CD4-positive, alpha-beta T cell treated with Interleukin-15 for 1 hour (primary cell): ENCODE measurements at places on chromosomes 16 and 17.
A peak's percentile ranks its signal among the peaks of the same experiment; 100 is the strongest.

GRCh38 chr17:73343168-73343634 lies 31.4 kb upstream of the CDC42EP4 start:
- DNase-seq = no peak

DNA sequence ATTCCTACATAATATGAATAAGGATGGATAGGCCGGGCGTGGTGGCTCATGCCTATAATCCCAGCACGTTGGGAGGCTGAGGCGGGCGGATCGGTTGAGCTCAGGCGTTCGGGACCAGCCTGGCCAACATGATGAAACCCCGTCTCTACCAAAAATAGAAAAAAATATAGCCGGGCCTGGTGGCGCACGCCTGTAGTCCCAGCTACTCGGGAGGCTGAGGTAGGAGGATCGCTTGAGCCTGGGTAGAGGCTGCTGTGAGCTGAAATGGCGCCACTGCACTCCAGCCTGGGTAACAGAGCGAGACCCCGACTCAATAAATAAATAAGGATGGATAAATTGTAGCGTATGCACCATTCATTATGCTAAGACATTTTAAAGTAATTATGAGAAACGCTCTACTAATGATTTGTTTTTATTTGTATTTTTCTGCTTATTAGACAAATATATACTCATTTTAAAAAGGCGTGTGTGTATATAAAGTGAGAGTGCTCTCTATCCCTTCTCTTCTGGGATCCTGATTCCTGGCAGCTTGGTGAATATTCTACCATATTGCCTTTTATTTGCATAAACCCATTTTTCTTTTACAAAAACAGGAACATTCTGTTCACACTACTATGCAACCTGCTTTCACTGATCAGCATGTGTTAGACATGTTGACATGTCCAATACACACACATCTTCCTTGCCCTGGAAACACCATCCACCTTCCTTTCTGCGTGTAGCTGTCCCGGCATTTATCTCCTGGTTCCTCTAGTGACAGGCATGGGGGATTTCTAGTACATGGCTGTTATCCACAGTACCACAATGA lies 26.4 kb downstream of the DDX19A start:
- no peak for DNase-seq

- DNase-seq = peak; percentile 52
Measured at GRCh38 chr17:17783116-17783824, 53.5 kb downstream of the SREBF1 start.

- peak; percentile 81 for DNase-seq
Measured at GRCh38 chr16:88785106-88785924, at the start of gene PIEZO1. TSS of gene PIEZO1 (minus strand) at chr16:88785220. CDS start at chr16:88784964, 256 bp downstream.

- no peak for DNase-seq
Measured at GRCh38 chr16:55487048-55487803, 8.2 kb downstream of the MMP2 start.

DNA sequence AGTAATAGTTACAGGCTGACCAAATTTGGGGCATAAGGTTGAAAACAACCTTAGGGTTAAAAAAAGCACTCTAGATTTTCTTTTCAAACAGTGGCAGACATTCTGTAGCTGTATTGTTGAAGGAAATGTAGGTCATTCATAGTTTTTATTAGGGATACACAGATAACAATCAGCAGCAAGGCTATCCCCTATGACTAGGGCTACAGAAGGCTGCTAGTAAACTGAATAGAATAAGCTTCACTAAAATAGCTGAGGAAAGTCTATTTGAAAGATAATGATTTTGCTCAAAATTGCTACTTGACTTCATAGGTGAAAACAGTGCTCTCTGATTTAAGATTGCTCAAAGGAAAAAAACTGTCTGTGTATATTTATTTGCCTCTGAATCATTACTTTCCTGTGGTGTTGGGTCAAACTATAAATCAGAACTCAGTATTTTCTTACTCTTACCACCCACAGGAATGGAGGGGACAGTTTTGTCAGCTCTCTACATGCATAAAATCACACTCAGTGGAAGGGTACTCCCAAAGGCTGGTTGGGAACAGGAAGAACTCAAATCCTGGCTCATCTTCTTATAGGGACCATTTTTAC lies 24.8 kb downstream of the RPGRIP1L start:
- no peak for DNase-seq

DNA sequence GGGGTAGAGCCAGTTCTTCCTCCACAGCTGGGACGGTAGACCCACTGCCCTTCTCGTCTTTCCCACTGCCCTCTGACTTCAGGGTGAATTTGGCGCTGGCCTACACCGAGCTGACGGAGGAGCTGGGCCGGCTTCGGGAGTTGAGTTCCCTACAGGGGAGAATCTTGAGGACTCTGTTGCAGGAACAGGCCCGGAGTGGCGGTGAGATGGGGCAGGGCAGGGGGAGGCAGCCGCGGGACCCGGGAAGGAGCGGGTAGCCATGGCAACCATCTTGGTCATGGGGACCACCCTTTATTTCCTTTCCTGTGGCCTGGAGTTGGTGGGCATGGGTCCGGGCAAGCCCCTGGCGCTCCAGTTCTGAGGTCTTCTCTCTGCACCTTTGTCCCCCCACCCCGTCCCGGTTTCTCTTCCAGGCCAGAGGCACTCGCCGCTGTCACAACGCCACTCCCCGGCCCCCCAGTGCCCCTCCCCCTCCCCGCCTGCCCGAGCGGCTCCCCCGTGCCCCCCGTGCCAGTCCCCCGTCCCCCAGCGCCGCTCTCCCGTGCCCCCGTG lies 14.4 kb downstream of the TBKBP1 start:
- no peak for DNase-seq

DNA sequence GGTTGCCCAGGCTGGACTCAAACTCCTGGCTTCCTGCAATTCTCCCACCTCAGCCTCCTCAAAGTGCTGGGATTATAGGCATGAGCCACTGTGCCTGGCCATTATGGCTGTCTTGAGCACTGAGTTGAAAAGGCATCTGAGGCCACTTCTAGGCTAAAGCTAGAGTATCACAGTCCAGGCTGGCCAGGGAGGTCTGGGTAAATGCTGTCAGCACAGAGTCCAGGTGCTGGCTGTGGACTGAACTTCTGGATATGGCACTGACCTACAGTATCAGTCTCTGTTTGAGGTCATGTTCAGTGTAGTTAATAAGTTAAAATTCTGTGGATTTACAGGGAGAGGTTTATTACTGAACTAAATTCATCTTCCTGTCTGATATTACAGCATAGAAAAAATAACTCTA lies 222.5 kb upstream of the TOM1L1 start:
- no peak for DNase-seq

- no peak for DNase-seq
Measured at GRCh38 chr16:20933589-20933988, 33.0 kb downstream of the LYRM1 start.

DNA sequence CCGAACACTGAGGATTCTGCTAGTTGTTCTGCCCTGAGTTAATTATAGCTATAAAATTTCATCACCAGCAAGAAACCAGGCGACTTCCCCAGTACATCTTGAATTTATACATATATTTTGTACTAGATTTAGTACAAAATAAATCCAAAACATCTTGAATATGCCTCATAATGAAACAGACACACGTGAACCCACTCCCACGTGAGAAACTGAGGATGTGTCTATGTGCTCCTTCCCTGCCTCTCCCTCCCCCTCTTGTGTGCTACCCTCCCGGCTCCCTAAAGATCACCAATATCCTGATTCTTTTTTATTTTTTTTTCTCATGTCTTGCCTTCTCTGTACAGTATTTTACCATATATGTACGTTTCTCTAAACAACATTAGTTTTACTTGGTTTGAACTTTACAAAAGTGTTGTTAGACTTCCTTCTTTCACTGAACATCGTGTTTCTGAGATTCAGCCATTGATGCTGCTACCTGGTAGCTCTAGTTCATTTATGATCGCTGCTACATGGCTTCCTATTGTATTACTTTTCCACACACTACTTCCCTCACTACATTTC lies 1.1 kb upstream of the LCMT1 start:
- no peak for DNase-seq

DNA sequence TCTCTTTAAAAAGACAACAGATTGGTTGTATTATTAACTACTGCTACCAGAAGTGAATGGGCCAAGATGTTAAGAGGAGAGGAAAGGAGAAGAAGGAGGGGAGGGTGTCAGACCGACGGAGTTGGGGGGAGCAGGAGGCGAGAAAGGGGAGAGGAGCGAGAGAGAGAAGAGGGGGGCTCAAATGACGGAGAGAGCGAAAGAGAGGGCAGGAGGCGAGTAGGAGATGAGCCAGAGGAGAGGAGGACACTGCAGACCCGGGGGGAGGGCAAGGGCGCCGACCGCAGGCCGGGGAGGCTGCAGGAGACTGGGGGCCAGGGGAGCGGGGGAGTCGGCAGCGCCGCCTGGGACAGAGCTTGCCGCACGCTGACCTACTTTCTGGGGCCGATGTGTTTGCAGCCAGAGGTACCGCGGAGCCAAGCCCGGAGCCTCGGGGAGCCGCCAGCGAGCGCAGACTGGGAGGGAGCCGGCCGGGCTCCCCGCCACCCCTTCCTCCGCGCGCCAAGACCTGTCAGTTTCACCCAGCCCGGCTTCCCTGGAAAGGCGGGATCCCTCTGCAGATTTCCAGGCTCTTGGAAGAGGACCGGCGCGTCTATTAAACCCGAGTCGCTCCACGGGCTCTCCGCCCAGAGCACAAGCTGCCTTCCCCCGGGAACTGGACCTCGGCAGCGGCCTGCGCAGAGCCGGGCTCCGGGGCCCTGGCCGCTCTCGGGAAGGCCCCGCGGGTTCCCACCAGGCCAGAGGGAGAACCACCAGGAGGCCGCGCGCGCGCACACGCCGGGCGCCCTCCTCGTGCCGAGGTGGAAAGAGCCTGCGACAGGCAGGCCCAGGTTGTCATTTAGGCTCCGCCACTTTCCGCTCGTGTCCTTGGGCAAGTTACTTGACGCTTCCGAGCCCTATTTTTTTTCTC lies 74.6 kb downstream of the CMC2 start:
- no peak for DNase-seq

DNA sequence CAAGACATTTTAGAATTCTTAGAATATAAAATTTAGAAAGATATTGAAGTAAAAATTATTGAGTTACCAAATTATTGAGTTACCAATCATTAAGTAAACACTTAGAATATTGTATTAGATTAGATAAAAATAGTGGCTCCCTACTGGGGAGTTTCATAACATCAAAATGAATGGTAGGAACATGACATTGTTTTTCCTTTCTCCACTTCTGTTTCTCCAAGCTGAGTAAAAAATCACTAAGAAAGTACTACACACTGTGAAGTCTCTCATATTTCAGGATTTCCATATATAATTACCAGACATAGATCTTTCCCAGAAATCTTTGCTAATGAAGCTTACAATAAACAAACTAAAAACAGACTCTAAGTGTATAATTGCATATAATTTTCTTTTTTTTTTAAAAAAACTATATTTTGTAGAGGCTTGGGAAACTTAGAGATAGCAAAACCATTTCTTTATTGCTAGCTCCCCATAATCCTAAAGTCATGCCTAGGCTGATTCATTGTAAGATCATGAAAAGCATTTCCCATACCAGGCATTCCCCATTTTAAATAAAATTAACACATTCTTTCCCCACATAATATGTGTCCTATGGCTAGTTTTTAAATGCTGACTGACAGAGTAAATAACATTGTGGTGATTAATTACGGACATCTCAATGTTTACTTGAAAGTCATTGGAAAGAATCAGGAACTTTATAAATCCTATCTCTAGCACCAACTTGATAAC lies 1408.7 kb upstream of the GOT2 start:
- DNase-seq = no peak

DNA sequence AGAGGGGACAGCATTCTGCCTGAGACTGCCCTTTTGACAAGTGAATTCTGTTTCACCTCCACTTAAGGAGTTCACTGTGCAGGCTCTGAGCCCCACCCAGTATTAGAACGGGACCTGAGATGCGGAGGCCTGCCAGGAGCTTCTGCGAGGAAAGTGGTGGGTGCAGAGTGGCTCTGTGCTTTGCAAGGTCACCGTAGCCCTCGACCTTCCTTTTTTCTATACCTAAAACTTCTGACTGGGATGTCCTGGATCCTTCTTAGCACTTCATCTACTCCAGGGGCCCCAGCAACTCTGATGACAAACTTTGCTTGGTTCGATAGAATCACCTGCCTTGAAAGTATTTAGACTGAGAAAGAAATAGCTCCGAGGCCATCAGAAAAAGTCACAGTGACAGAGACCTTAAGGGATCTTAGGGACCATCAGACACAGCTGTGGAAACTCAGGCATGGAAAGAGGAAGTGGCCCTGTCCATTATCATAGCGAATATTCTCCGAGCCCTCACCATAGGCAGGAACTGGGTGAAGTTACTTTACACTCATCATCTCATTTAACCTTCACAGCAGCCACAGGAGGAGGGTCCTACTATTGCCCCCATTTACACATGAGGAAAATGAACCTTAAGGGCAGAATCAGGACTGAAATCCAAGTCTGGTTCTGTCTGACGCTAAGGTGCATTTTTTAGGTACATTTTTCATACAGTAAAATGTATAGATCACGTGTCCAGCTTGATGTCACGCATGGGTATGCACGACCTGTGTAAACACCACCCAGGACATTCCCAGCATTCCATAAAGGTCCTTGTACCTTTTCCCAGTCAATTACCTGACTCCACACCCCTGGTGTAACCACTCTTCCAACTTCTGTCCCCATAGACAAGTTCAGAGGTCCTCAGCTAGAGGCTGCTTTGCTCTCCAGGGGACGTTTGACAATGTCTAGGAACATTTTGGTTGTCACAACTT lies 676 bp upstream of the KRT13 start:
- DNase-seq = no peak

DNA sequence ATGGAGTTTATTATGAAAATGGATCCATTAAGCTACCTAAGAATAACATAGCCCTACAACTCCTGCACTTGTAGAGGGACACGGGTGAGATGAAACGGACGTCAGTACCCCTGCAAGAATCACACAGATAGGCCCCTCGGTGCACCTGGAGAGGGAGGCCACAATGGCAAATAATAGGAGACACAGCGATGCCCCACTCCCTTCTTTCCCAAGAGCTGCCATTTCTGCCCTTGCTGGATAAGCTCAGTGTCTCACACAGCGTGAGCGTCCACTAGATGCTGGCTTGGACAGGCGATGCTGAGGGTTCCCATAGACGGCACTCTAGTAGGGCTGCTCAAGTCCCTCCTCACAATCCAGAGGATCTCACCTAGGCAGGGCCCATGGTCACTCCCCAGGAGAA lies 67.8 kb downstream of the ADCY9 start:
- DNase-seq = no peak

GRCh38 chr17:68491381-68492231 lies 20.6 kb upstream of the PRKAR1A start:
- peak; percentile 56 for DNase-seq

- no peak for DNase-seq
Measured at GRCh38 chr16:66391726-66392670, 25.5 kb downstream of the CDH5 start.

DNA sequence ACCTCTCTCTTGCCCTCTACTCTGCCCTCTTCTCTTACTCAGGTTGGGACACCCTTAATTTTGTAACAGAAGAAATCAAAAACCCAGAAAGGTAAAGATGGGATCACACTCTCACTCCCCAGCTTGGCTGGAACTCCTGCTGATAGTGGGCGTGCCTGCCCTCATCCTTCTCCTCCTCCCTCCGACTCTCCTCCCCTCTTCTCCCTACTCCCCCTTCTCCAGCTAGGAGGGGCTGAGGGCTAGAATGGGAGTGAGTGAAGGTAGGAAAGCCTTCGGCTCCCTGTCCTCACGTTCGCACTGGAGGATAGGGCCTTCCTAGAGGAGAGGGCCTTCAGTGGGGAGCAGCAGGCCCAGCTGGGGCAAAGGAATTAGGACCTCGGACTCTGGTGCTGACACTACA lies 20.3 kb downstream of the SLC7A6OS start:
- no peak for DNase-seq
